ENCODE measurements at places on chromosomes 1 and 21.
A peak's percentile ranks its signal among the peaks of the same experiment; 100 is the strongest.

DNA sequence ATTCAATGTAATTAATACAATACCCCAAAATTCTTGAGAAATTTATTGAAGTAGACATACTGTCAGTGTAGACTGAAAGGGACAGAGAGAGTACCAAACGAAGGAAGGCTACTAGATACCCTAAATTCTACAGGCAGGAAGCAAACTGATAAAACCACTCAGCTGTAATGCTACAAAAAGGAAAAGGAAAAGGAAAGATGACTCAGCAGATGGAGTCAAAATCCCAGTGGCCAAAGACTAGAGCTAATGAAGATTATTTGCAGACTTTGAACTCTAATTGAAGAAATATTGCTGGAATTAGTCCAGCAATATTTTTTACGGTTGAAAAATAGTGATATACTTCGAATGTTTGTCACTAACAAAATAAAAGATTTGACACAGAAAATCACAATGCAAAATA is 671.9 kb downstream of the BRINP3 start:
- DNase-seq: no peak

DNA sequence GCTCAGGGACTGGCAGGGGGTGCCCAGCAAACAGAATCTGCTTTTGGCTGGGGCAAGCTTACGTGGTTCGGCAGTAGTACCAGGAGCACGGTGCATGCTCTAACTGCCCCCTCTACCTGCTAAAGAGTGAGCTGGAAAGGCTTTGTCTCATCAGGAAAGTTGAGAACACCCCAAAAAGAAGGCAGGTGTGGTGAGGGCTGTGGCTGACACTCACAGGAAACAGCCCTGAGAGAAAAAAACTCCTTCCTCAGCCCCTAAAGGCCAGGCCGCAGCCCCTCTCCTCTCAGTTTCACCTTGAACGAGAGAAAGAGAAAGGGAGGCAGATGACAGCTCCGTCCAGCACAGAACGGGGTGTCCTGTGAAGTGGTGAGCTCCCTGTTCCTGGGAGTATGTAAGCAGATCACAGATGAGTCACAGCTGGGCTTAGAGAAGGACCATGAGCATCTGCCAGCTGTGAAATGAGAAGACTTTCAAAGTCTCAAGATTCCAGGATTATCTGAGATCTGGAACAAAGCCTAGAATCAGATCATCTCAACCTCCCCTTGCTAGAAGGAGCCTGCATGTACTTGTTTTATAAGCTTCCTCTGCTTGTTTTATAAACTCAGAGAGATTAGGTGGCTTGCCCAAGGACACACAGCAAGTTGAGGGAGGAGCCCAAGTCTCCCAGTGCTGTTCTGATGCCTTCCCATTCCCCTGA is 13.4 kb downstream of the LAPTM5 start:
- DNase-seq: no peak

- DNase-seq: no peak
These were observed 1.5 kb downstream of the KIRREL1 start for GRCh38 chr1:157994704-157995582.

DNA sequence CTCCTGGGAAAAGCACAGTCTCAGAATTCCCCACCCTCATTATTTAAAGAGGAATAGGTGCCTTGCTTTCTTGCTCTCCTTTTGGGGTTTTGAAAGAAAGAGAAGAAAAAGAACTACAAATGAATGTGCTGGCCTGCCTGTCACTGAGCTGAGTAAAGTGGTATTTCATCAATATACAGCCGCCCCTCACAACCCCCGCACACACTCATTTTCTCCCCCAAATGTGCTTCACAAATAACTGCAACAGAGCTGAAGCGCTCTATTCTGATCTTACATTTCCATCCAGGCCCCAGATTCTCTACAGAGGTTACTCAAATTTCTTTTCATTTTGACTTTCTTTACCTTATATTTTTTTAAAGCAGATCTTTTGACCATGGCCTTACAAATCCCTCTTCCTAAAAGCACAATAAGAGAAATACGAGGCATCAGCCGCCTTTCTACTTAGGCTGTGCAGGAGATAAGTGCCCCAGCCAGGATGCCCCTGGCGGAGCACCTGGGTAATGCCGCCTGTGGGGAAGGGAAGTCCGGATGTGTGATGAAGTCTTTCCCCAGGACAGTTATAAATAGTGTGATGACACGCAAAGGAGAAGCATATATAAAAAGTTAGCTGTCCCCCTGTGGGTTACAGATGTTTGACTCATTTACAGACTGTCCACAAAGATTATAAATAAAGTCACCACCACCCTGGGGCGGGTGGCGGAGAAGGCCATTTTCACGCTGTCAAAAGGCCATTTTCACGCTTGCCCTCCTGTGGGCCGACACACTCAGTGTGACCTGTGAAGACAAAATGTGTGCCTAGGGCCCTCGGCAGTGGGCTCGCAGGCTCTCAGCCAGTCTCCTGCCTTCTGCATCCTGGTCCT is 6.5 kb downstream of the KCNN3 start:
- DNase-seq: peak; percentile 57

- peak; percentile 74 for DNase-seq
These were observed 10.7 kb downstream of the FOXO6 start for GRCh38 chr1:41371630-41372599.

- no peak for DNase-seq
These were observed 36.2 kb upstream of the CACHD1 start for GRCh38 chr1:64433747-64434146.

DNA sequence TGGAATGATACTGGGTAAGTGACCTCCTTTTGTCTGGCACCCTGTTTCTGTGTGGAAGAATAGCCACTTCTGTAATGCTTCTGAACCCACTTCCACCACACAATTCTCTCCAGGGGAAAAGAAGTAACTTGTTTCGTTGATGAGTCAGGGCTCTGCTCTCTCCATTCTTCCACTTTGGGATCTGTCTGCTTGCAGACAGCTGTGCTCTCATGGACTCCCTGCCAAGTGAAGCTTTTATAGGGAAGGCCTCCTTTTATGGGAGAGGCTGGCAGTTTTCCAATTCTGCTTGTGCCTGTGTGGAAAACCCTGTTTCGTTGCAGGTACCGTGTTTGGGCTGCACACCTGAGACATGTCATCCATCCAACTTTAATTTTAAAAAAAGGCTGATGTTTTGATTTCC is 130.7 kb downstream of the GIPC2 start:
- no peak for DNase-seq

- DNase-seq: no peak
These were observed 24.6 kb upstream of the NEK7 start for GRCh38 chr1:198132060-198132781.
